ENCODE measurements at places on chromosomes 2 and 18.

DNA sequence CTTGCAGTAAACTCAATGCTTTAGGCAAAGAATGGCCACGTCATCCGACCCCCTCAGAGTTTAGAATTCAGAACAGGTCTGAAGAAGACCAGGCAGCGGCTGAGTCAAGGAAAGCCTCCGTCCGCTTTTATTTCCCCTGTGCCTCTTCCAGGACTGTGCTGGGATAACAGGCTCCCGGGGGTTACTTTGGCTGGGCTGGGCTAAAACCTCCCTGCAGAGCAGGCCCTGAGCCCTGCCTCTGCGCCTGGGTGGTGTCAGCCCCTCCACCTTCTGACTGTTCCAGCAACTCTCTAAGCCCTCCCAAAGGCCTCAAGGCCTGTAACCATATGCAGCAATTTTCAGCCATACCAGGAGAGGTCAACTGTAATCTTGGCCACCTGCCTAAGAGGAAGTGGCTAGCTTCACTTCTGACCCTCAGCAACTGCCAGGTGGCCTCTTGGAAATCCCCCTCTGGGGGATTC is 166.5 kb downstream of the RPIA start:
- no peak for DNase-seq

- DNase-seq = no peak
Measured at GRCh38 chr2:108978709-108979111, 10.3 kb downstream of the EDAR start.

- no peak for DNase-seq
Measured at GRCh38 chr2:33496726-33497125, 20.3 kb downstream of the RASGRP3 start.

DNA sequence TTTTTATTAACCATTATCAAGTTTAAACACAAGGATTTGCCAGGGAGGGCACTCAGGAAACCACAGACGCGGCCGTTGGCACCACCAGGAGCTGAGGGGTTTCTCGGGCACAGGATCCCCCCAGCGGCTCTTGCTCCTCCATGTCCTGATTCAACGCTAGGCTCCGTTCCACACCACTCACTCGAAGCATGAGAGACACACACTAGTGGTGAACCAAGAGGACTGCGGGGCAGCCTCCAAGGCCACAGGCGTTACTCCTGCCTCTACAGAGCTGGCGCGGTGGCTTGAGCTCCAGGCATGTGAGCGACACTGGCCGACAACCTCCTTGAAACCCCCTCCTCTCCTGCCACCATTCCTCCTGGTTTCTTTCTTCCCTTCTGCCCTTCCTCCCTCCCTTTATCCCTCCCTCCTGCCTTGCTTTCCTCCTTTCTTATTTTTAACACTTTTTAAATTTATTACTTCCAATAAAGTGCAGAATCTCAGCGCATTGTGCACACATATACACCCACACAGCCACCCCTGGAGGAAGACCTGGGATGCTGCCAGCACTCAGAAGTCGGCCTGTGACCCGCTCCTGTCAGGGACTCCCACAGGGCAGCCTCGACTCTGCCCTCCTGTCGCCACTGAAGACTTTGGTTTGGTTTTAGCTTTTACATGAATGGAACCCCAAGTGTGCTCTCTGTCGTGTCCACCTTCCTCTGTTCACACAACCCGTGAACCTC is 21.7 kb downstream of the COX7A2L start:
- DNase-seq = no peak

- DNase-seq = no peak
Measured at GRCh38 chr18:6021306-6022073, 126.2 kb upstream of the TMEM200C start.

DNA sequence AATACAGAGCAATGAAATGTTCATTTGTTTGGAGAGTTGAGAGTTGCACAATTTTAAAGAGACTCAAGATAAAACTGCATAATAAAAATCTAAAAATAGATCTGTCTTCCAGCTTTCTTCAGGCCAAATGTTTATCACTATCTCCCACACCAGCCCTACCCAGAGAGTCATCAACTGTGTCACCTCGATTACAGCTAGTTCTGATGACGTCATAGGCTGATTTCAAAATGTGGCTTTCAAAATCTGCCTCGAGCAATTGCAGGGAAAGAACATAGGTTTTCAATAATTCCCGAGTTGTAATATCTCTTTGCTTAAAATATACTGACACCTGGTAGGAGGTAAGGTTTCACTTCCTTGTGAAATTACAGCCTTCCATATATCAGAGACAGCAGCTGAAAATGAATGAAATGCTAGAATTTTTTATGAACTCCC is 677.6 kb upstream of the ID2 start:
- DNase-seq = no peak

GRCh38 chr2:231679908-231680284 is 28.4 kb upstream of the PTMA start:
- no peak for DNase-seq

DNA sequence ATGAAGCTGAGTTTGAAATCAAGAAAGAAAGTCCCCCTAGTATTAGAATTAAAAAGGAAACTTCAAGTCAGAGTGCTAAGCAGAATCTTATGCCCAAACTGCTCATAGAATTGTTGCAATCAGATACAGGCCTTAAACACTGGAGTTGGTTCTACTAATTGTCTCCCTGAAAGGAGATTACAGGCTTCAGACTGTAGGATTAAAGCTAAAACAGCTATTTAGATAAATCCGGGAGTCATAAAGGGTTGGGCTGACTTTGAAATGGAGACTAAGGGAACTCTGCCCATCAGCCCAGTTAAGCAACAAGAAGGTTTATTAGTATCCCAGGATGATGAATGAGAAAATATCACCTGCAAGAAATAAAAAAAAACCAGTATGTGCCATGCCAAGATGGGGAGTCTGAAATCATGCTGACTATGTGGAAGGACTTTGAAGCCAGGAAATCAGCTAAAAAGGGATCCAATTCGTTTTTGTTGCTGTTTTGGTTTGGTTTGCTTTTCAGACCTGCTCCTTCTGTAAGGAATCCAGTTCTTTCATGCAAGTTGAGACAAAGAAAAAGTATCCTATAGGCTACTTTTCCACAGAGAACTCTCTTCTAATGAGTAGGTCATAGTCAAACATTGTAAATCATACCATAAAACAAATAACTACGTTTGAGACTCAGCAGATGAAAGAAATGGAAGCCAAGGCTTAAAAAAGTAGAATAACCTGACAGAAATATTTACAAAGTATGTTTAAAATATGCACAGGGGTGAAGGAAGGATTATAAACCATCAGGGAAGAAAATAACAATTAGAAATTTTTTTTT is 37.6 kb upstream of the MSTN start:
- DNase-seq = no peak

DNA sequence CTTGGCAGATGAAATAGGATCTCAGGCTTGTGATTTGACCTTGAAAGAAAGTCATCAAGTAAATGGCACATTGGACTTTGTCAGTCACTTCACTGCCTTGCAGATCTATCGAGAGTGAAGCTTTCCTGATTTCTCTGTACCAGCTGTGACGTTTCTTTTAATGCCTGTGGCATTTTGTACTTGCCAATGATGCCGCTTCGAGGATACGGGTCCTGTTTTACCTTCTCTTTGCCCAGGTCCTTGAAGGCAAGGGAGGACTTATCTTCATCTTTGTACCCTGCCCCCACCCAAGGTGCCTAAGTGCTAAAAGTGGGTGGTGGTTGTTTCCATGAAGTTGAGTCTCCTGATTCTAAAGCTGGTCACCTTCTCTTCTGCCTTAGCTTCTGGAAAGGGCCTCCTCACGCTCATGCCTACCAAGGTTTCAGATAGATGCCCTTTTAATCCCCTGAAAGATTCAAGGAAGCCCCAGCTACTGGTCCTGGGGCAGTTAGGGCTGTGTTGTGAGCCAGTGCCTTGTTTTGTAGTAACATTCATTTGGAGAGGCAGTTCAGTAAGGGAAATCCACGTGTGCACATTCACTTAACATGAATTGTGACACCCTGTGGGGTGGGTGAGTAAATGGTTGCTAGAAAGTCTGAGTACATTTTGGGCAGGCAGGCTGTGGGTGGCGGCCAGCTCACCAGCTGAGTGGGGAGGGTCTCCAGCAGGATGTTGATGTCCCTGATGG is 6.1 kb downstream of the LBH start:
- no peak for DNase-seq

GRCh38 chr2:124147552-124147951 is 122.5 kb downstream of the CNTNAP5 start:
- no peak for DNase-seq

DNA sequence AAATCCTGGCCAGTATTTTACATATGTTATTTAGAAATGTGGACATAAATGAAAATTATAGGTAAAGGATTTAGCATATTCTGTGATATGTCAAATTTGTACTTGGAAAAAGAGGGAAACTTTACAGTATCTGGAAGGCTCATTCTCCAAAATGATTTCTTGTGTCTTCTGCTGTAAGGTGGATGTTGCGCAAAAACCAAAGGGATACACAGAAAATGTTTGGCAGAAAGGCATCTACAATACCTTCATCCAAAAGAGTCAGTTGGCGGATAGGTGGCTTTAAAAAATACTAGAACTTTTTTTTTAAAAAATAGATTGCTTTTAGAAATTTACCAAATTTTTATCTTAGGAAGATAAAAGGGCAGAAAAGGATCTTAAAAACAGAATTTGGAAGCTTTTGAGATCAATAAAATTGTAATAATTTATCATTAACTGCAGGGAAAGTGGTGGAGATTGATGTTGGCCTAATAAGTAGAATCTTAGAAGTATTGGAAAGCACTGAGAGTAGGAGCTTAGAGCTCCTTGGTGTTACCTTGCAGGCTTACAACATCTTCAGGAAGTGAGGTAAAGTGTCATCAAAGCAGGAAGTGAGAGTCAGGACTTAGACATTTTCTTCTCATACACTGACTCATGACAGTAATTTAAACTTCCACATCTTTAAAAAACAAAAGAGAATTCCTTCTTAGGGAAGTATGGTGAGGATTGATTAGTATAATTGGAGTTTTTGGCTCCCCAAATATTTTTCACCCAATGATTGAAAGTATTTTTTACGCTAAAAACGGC is 2.1 kb downstream of the NABP1 start:
- no peak for DNase-seq

DNA sequence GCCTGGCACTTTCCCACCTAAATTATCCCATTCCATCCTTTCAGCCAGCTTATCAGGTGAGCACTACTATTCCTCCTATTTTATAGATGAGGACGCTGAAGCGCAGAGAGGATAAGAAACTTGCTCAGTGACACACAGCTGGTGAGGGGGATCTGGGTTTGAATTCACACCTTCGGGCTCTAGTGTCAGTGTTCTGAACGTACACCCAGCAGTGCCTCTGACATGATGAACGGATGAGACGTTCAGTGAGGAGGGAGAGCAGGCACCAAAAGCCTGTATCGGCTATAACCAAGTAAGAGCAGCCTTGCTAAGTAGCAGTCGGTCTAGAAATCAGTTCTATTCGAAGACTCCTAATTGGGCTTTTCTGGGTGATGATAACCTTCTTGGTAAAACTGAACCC is 167.0 kb downstream of the ASB1 start:
- no peak for DNase-seq

GRCh38 chr2:196119926-196120325 is 51.3 kb upstream of the DNAH7 start:
- no peak for DNase-seq

DNA sequence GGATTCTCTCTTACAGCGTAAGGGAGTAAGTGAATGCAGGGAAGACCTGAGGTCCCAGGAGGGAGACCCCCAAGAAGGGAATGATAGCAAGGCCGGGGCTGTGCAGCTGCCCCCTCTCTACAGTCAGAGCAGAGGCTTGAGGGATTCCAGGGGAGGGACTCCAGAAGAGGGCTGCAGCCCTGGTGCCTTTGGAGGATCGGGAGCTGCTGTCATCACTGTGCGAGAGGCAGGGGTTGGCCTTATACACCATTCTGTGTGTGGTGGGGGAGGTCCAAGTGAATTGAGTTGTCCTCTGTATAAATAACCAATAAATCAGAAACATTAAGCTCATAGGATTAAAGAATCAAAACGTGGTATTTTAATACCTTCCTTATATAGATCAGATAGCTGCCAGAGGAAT is 114.9 kb downstream of the GLI2 start:
- DNase-seq = no peak

DNA sequence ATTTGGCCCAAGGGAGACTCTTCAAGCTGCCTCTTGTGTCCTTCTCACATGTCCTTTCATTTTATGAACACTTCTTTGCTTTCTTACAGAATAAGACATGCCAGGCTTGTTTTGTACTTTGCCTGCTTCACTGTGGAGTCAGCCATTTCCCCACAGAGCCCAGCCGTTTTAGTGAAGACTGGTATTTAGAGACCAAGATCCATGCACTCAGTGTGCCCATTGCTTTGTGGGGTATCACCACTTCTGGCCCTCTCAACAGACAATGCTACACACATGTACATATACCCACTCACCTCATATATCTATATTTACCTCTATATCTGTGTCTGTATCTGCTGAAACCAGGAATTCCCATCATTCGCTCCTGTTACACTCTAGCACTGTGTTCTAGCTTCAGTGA is 74.1 kb downstream of the FARP2 start:
- no peak for DNase-seq

- DNase-seq = no peak
Measured at GRCh38 chr18:24055878-24056277, 41.3 kb downstream of the TTC39C start.

DNA sequence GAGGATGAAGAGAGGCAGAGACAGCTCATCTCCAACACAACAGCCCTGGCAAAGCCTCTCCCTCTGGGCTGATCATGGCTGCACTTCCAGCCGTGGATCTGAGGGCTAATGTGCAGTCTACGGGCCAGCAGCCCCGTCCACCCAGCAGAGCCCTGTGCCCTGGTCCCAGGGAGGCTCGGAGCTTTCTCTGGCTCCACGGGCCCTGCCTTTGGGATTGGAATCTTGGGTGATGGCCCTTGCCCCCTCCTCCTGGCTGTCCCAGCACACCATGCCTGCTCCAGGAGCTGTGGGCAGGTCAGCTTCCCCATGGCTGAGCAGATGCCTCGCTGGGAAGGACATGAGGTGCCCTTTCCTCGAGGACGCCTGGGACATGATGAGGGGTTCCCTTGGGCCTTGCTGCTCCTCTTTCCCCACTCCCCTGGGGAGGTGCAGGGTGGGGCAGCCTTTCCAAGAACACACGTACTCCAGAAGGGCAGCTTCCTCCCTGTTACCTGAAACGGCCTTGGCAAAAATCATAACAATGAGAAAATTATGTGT is 66.9 kb downstream of the C18orf63 start:
- no peak for DNase-seq

DNA sequence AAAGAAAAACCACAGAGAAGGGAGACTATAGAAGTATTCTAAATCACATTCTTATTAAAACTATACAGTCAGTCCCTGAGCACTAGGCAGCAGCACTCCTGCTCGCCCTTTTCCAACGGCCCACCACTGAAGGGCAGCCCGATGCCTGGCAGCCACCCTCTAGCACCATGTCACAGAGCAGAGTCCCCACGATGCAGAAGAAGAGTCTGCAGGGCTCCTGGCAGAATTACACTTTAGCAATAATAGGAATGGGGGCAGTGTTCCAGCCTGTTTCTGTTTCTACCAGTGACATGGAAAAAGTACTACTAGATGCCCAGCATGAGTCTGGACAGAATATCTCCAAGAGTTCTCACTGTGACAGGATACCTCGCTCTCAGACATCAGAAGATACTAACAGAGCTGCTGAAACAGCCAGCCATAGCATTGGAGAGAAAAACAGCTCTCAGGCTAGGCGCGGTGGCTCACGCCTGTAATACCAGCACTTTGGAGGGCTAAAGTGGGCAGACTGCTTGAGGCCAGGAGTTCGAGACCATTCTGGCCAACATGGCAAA is 87.6 kb downstream of the C2orf74 start:
- no peak for DNase-seq

- DNase-seq = no peak
Measured at GRCh38 chr2:237692601-237693290, 65.4 kb downstream of the LRRFIP1 start.

- no peak for DNase-seq
Measured at GRCh38 chr2:201021914-201022313, 49.6 kb downstream of the HYCC2 start.

GRCh38 chr2:156332284-156332533 is 312 bp downstream of the NR4A2 start:
- no peak for DNase-seq
